IMR-90 (cell line): ENCODE measurements at places on chromosomes 1 and 21. TPM values are rescaled to one million over a fixed set of nuclear protein-coding genes. Genes with fewer than 3 reads are reported as not detected.

DNA sequence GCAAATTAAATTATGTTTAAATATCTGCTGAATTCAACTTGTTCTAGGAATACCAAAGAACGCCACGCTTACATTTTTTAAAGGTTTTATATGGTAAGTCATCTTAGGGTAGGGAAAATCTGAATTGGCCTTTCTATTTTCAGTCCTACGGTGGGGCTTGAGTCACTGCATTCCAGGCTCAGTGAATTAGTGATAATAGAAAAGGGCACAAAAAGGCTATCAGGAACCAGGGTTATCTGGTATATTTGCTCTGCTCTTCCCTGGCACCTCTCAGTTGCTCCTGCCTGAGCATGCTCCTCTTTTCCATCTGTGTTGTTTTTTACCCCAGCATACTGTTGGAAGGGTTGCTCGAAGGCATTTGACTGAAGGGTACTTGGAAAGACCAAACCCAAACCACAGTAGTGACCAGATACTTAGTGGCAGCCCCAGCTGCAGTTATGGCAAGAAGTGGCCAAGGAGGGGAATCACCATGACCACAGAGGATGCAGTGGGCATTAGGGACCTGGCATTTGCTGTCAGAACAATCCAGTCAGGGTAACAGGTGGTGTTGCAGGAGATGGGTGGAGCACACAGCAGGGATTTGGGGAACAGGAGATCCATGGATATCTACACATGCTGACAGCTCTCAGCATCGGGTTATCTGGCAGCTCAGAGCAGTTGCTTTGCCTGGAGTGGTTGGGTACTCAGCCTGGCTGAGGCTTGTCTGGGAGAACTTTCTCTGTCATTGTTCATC, 2.3 kb downstream of the OVAAL start:
- H3K27me3 ChIP-seq: no peaks in the 10 kb centered on the region
- H3K36me3 ChIP-seq: no peaks in the 10 kb centered on the region
- H3K4me3 ChIP-seq: no peak overlapping the region
- DNase-seq: peak; percentile 72
- H3K4me1 ChIP-seq: peaks cover 21% of the 10 kb centered on the region

DNA sequence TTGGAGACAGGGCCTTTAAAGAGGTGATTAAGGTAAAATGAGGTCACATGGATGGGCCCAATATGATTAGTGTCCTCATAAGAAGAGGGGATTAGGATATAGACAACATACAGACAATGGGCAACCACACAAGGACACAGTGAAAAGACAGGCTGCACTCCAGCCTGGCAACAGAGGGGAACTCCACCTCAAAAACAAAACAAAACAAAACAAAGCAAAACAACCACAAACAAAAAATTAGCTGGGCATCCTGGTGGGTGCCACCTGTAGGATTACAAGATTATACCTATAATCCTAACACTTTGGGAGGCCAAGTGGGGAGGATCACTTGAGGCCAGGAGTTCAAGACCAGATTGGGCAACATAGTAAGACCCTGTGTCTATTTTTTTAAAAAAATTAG, 4.8 kb upstream of the MDM4 start:
- H3K27ac ChIP-seq: no peak overlapping the region
- no peaks in the 10 kb centered on the region for H3K27me3 ChIP-seq
- no peak overlapping the region for H3K4me3 ChIP-seq
- DNase-seq: no peak

GRCh38 chr21:29538115-29538514, 239.4 kb downstream of the BACH1 start:
- H3K27me3 ChIP-seq: no peaks in the 10 kb centered on the region
- peaks cover 2% of the 10 kb centered on the region for H3K4me1 ChIP-seq
- H3K27ac ChIP-seq: no peak overlapping the region; the same call in 1 of the 2 replicates
- H3K4me3 ChIP-seq: no peak overlapping the region
- peak; percentile 79 for DNase-seq

- H3K27me3 ChIP-seq: peaks cover 25% of the 10 kb centered on the region
- no peaks in the 10 kb centered on the region for H3K4me1 ChIP-seq
- no peak overlapping the region for H3K4me3 ChIP-seq
- no peak overlapping the region for H3K27ac ChIP-seq
- no peak for DNase-seq
These were observed 77.2 kb upstream of the CTTNBP2NL start for GRCh38 chr1:112318698-112319370.

DNA sequence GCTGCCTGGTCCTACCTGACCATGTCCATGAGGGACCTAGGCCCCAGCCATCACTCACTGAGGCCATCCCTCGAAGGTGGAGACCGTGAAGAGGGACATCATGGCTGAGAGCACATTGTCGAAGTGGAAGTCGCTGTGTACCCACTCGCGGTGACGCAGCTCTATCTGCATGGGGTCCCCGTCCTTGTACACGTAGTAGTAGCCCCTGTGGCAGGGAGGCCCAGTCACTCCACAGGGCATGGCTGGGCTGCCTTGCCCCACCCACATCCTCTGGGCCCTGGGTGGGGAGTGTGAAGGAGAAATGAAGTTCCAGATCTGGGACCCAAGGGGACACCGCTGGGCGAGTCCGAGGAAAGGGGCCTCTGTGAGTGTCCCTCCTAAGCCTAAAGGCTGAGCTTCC, 38.4 kb upstream of the KIF21B start:
- no peaks in the 10 kb centered on the region for H3K36me3 ChIP-seq
- H3K4me3 ChIP-seq: no peak overlapping the region
- H3K27me3 ChIP-seq: peaks cover 66% of the 10 kb centered on the region
- DNase-seq: no peak
- H3K27ac ChIP-seq: no peak overlapping the region
- H3K4me1 ChIP-seq: no peaks in the 10 kb centered on the region

DNA sequence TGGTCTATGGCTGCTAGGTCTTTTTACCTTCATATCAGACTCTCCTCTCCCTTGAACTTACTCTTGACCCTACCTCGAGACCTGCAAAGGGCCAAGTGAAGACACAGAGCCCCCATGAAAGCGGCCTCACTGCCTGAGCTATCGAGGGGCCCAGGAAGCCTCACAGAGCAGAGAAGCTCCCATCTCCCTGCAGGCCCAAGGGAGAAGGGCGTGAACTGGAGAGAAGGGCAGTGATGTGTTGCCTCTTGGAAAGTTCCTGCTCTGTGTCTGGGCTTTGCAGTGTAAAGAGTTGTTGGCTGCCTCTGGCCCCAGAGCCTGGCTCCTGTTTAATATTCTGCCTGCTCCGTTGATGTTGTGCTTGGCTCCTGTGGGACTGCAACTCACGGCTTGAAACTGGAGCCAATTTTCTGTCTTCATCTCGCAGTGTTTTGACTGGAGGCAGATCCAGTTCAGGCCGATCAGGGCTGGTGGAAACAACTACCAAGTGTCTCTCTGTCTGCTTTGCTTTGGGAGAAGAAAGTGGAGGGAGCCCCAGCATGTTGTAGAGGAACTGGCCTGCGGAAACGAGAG, 4.3 kb downstream of the SERTAD4 start:
- DNase-seq: peak; percentile 24
- H3K4me1 ChIP-seq: peaks cover 10% of the 10 kb centered on the region
- peaks cover 39% of the 10 kb centered on the region for H3K27me3 ChIP-seq
- H3K36me3 ChIP-seq: no peaks in the 10 kb centered on the region
- H3K4me3 ChIP-seq: no peak overlapping the region

DNA sequence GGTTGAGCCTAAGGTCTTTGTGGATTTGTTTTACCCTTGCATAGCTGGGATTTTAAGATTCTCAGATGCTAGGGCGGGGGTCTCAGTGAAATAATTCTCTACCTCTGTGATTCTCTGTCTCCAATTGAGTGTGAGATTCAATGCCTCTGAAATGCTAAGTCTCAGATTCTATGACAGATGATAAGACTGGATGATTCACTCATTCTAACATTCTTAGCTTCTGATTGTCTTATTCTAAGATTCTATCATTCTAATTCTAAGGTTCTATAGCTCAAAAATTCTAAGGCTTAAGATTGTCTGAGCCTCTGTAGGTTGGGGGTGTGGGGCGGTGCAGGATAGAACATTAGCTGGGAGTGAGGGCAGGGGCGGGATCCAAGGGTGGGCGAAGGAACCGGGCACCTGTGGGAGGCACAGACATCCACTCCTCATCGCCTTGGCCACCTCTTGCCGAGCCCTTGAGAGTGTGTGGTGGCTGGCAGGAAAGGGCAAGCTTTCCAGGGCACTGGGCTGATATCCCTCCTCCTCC, 29.5 kb downstream of the ADGRB2 start:
- peaks cover 11% of the 10 kb centered on the region; the same call in 1 of the 2 replicates for H3K36me3 ChIP-seq
- no peaks in the 10 kb centered on the region for H3K27me3 ChIP-seq
- no peaks in the 10 kb centered on the region for H3K4me1 ChIP-seq
- H3K4me3 ChIP-seq: no peak overlapping the region
- H3K27ac ChIP-seq: no peak overlapping the region

DNA sequence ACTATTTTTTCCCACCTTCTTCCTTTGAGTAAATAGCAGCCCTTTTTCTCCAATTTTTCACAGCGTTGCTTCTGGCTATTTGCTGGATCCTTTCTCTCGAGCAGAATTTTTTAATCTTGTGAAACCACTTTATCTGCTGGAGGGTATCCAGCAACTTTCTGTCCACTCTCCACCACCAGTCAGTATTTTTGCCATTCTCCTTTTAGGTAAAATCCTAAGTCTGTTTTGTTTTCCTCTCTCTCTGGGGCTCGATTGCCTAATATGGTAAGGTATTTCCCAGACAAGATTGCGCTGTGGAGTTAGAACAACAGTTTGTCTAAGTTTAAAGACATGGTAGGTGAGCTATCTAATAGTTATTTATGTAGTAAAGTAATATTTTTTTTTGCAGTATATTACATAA, 156.9 kb downstream of the PPP1R12B start:
- H3K36me3 ChIP-seq: no peaks in the 10 kb centered on the region
- DNase-seq: peak; percentile 85
- H3K4me3 ChIP-seq: no peak overlapping the region; the same call in 1 of the 2 replicates
- H3K27me3 ChIP-seq: no peaks in the 10 kb centered on the region

NUF2 gene
- total RNA-seq: 18.5 and 23.6 TPM in 2 replicates

FCAMR gene
- total RNA-seq: not detected in 2 replicates

PRAMEF18 gene
- total RNA-seq: not detected in 2 replicates

FMO4 gene
- total RNA-seq: 0.36 and 0.56 TPM in 2 replicates

RIMS3 gene
- 0.28 and 0.36 TPM in 2 replicates for total RNA-seq

FCGR3A gene
- not detected in 2 replicates for total RNA-seq

LENEP gene
- not detected in 2 replicates for total RNA-seq
